Subcutaneous preadipocyte (primary cell): ENCODE measurements at places on chromosomes 1 and 21. TPM values are rescaled to one million over a fixed set of nuclear protein-coding genes. Genes with fewer than 3 reads are reported as not detected.

The PPIAL4G gene
- not detected in 2 replicates for total RNA-seq

The TEX38 gene
- not detected in 2 replicates for total RNA-seq

The HES4 gene
- total RNA-seq, result not detected in 2 replicates

The GNG12 gene
- total RNA-seq, result 160 and 171 TPM in 2 replicates

The ZNF687 gene
- total RNA-seq, result 11.8 and 17.2 TPM in 2 replicates

The CFHR1 gene
- total RNA-seq, result not detected in 2 replicates

The LRIF1 gene
- total RNA-seq, result 8.1 and 10.2 TPM in 2 replicates

The RNU1-4 gene
- under 0.01 TPM in 2 replicates for total RNA-seq

The AMPD1 gene
- not detected in 2 replicates for total RNA-seq
